Cortex of kidney (tissue), 1 donor: ENCODE measurements at places on chromosomes 1 and 21.

DNA sequence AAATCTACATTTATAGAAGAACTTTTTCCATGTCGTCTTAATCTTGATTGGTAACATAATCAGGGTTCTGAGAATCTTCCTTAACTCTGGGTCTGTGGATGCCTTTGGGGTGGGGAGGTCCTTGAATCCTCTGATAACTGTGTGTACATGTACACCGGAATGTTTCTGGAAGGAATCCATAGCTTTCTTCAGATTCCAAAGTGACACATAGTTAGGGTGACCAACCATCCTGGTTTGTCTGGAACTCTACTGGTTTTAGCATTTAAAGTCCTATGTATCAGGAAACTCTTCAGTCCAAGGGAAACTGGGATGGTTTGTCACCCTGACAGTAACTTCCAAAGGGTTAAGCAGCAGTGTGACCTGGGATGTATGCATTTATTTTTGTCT is 16.8 kb downstream of the STRIP1 start:
- no peak for DNase-seq

GRCh38 chr1:109796484-109797302 is 33.0 kb upstream of the EPS8L3 start:
- no peak for DNase-seq

- DNase-seq, result no peak
Observed at GRCh38 chr1:55156608-55157007, 58.6 kb downstream of the USP24 start.

DNA sequence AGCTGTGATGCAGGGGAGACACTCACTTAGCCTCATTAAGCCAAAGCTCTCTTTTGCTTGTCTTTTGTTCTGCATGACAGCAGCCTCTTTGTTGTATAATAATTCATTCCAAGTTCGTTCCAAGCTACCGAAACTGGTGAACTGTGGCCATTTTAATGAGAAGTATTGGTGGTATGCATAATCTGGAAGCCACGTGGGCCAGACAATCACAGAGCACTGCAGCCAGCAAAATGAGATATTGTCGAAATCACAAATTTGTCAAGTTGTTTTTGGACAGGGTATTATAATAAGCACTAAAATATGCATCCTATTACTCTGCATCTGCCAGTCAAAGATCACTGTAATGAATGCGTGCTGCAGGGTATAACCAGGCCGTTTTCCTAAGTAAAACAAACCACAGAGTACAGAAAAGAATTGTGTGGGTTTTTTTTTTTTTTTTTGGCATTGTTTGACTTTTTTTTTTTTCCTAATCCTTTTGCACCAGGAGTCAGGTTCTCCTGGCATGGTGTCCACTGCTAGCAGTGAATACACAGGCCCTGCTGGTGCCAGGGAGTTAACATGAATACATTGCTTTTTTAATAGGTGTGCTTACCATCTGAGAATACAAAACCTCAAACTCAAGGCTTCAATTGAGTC is 423.9 kb downstream of the PTBP2 start:
- no peak for DNase-seq

- no peak for DNase-seq
Observed at GRCh38 chr1:160438935-160439334, 38.6 kb downstream of the VANGL2 start.

GRCh38 chr1:205533748-205534443 is 29.4 kb downstream of the CDK18 start:
- no peak for DNase-seq

DNA sequence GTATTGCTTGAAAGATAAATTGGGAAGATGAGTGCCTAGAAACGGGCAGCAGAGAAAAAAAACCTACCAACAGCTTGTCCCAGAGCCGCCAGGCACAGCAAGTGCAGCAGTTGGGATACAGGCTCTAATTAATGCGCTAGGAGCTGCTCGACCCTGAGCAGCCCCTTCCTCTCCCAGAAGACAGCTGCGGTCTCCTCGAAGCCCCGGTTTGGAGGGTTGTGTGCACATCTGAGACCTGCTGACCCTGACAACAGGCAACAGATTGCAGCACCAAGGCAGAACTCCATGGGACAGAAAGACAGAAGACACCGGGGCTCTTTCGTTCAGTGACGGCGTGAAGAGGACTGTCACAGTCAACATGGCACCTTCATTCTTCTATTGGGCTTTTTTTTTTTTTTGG is 101.4 kb downstream of the TSEN15 start:
- DNase-seq, result no peak

DNA sequence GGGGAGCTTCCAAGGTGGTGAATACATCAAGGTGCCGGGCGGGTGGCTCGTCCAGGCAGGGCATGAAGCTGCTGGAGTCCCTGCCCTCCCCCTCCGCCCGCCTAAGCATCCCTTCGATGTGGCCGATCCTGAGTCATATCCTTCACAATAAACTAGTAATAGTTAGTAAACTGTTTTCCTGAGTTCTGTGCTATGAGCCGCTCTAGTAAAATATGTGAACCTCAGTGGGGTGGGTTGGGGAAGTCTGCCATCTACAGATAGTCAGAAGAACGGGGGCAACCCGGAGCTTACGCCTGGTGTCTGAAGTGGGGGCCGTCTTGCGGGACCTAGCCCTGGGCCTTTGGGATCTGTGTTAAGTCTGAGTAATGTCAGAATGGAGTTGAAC is 21.6 kb downstream of the C2CD2 start:
- DNase-seq, result no peak

- DNase-seq, result no peak
Observed at GRCh38 chr1:173554541-173555250, 48.2 kb downstream of the SLC9C2 start.

DNA sequence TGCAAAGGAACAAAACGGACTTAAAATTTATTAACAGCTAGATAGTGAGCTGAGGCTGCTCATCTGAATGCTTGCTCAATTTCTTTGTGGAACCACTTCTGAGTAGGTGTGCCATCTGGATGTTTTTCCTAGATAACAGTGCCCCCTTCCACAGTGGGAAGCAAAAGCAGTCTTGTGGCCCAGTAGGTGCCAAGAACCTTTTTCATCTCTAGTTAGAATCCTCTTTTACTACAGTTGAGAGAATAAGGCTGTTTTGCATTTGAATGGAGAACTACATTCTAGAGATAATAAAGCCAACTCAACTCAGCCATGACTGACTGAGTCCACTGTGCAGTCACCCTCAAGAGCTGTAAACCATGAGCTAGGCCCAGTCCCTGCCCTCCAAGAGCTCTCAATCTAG is 13.3 kb downstream of the F3 start:
- DNase-seq, result no peak

- no peak for DNase-seq
Observed at GRCh38 chr1:92877792-92878191, 46.0 kb downstream of the RPL5 start.
